ENCODE measurements at places on chromosomes 5 and 9.
A peak's percentile ranks its signal among the peaks of the same experiment; 100 is the strongest.

DNA sequence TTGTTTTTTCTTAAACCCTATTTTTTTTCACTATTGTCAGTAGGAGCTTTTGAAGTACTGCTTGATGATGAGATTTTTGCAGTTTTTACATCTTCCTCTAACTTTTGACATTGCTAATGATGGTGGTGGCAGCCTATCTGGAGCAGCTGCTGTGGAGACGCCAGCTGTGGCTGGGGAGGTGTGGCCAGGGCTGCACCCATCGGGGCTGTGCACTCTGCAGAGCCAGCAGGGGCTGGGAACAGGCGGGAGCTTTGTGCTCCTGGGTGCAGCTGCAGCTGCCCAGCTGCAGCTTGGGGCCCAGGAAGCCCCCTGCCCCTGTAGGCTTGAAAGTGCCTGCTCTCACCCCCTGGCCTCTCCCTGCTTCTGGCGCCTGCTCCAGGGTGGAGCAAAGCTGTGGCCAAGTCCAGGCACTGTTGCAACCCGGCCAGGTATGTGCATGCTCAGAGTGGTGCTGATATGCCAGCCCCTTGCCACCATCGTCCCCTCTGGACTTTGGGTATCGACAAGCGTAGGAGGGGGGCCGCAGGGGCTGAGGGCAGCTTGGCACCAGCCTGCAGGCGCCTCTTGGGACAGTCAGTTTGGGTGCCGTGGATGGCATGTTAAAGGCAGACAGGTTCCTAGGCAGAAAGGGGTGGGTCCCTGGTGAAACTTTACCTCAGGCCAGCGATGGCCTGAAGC is 39.2 kb downstream of the FER start:
- DNase-seq: no peak

- DNase-seq: no peak
Observed at GRCh38 chr5:10279925-10280720, 27.6 kb downstream of the CMBL start.

DNA sequence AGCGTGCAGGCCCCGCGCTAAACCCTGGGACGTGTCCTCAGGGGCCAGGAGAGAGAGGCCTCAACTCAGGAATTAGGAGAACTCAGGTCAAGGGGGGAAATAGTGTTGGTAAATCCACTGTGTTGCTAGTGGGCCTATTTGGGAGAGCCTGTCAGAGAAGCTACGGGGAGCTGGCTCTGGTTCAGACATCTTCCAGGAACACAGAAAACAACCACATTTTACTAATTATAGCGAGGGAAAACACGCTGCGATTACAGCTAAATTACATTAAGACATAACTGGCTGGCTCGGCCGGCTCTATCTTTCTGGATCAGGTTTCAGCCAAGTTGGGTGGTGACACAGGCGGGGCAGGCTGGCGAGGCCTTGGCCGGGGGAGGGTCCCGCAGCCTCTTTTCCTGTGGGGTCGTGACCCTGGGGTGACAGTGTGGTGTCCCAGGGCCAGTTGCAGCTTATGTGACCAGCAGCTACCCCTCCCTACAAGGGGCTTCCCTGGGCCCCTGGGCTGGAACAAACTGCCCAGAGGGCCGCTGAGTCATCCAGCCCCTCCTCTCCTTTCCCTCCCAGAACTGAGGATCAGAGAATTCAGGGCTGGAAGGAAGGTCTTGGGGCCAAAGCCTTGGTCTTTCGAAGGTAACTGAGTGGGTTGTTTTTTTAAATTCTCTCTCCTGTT is 75.1 kb downstream of the FGF18 start:
- DNase-seq: no peak

- peak; percentile 74 for DNase-seq
Observed at GRCh38 chr9:6715755-6716643, 41.8 kb upstream of the KDM4C start.

GRCh38 chr9:116849721-116850120 is 162.6 kb downstream of the TRIM32 start:
- no peak for DNase-seq

DNA sequence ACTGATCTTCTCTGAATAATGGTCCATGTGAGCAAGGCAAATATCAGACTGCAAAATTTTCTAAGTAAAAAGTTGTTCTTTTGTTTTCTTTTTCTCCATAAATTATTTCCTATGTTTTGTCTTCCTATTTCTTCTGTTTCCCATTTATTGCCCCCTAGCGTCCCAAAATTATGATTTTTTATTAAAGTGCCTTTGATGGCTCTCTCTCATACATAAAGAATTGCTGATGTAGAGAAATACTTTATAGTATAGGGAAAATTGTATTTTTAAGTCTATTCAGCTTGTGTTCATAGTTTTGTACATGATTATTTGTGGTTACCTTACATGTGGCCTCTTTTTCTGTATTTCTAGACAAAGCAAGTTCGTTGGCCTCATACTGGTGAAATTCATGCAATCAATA is 1031.2 kb downstream of the EFNA5 start:
- no peak for DNase-seq

DNA sequence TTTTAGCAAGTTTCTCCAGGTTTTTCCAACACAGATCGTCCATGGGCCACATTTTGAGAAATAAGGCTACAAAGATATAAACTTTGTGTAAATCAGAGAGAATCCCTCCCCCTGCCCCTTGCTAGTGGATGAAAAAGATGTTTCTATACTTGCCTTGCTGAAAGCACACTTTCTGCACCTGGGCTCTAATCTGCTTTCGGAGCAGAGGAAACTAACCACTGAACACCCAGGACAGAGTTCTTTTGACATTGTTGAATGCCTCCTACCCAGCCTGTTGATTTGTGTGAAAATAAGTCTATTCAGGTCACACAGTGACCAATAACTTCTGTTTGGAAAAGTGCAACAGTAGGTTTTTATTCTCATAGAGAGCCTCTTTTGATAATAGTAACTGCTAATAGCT is 7.5 kb downstream of the ADRB2 start:
- DNase-seq: no peak

DNA sequence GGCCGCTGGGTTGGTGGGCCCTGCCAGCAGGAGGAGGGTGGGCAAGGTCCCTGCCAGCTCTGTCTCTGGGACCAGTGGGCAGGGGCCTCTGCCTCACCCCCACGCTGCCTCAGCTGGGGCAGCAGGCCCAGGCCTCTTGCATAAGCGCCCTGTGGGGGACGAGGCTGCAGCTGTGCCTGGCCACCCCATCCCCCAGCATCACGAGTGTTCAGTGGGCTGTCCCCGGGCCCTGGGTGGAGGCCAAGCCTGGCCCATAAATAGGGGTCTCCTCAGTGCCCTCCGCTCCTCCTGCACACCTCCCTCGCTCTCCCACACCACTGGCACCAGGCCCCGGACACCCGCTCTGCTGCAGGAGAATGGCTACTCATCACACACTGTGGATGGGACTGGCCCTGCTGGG is at the start of gene PTGDS:
TSS of gene PTGDS (plus strand) at position 282 of the 400 bp plus-strand sequence. CDS start at position 357, 75 bp downstream.
- no peak for DNase-seq

DNA sequence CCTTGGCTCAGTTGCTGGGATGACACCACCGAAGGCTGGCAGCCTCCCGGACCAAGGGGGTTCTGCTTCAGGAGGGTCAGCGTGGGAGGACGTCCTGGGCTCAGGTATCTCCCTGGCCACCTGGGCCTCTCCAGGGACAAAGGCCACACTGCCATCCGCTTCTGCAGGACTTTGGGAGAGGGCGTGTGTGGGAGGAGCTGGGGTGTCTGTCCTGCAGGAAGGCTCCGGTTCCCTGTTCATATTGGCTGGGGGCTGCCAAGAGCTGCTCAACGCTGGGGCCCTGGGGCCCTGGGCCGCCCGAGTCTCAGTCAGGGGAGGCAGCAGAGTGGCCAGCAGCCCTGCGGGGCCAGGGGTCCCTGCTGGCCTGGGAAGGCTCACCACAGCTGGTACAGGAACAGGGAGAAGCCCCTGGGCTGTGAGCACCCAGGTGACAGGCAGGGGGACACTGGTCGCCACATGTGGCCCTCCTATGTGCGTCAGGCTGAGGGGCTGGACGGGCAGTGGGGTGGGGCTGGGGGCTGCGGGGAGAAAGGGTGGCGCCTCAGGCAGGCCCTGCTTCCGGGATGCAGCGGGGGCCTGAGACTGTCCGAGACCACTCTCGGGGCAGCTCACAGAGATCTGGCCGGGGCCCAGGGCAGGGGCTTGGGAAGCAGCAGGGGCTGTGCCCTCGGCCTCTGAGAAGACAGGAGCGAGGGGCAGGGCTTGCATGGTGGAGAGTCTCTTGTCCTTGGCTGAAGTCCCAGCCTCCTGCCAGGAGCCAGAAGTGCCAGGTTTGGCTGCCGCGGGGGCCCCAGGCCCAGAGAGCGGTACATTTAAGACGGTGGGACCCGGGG is 4.9 kb upstream of the CARD9 start:
- no peak for DNase-seq

GRCh38 chr5:64742821-64743220 is 25.7 kb downstream of the SREK1IP1 start:
- no peak for DNase-seq

All from CD4-positive, alpha-beta T cell treated with Interferon gamma for 1 hour (primary cell).